ENCODE measurements at places on chromosomes 6 and 20. TPM values are rescaled to one million over a fixed set of nuclear protein-coding genes. Genes with fewer than 3 reads are reported as not detected.

DNA sequence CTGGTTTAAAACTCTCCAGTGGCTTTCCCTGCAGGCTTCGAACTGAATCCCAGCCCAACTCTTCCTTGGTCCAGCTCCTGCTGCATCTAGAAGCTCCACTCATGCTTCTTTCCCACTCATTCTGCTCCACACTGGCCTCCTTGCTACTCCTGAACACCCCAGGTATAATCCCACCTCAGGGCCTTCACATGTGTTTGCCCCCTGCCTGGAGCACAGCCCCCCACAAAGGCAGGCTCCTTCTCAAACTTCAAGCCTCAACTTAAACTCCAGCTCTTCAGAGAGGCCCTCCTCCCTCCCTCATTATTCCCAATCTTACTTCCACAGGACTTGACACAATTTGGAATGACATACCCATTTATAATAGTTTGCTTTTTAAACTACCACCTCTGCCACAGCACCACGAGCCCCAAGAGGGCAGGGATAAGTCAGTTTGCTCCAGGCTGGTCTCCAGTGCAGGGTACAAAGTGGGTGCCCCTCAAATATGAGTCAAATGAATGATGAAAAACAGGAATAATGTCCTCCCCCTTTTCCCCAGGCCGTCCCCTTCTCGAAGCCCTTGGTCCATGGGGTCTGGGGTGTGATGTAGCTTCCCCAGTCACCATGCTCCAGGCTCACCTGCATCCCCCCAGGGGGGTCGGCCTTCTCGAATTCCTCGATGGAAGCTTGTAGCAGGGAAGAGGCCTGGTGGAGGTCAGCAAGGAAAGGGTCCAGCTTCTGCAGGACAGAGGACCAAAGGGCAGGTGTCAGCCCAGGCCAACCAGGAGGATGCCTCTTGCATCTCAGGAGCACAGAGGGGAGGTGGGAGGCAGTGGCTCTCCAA lies 37.4 kb downstream of the KIAA1755 start:
- no peak overlapping the region for H3K4me3 ChIP-seq
- H3K27ac ChIP-seq = no peak overlapping the region
- peaks cover 37% of the 10 kb centered on the region for H3K27me3 ChIP-seq
- no peak for DNase-seq
- H3K4me1 ChIP-seq = peaks cover 18% of the 10 kb centered on the region

Gene PAQR8
- 50.7 TPM for polyA plus RNA-seq

Gene CALHM6
- polyA plus RNA-seq = not detected

DNA sequence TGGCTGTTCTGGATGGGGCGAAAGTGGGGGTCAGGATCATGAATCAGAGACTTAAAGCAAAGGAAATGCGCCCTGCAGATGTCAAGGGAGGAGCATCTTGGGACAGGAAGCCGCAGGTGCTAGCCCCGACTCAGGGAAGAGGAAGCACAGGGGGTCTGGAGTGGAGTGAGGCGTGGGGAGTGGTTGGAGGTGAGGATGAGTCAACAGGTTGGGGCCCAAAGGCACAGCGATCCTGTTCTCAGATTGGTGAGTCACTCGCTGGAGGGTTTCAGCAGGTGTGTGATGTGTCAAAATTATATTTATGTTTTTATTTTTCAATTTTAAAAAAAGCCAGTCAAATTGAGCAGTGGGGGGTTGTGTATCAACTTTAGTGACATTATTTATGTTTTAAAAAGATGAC lies 19.0 kb downstream of the PACSIN1 start:
- no peaks in the 10 kb centered on the region for H3K4me1 ChIP-seq
- no peak overlapping the region for H3K4me3 ChIP-seq
- DNase-seq = no peak
- H3K27ac ChIP-seq = no peak overlapping the region
- no peaks in the 10 kb centered on the region for H3K36me3 ChIP-seq

DNA sequence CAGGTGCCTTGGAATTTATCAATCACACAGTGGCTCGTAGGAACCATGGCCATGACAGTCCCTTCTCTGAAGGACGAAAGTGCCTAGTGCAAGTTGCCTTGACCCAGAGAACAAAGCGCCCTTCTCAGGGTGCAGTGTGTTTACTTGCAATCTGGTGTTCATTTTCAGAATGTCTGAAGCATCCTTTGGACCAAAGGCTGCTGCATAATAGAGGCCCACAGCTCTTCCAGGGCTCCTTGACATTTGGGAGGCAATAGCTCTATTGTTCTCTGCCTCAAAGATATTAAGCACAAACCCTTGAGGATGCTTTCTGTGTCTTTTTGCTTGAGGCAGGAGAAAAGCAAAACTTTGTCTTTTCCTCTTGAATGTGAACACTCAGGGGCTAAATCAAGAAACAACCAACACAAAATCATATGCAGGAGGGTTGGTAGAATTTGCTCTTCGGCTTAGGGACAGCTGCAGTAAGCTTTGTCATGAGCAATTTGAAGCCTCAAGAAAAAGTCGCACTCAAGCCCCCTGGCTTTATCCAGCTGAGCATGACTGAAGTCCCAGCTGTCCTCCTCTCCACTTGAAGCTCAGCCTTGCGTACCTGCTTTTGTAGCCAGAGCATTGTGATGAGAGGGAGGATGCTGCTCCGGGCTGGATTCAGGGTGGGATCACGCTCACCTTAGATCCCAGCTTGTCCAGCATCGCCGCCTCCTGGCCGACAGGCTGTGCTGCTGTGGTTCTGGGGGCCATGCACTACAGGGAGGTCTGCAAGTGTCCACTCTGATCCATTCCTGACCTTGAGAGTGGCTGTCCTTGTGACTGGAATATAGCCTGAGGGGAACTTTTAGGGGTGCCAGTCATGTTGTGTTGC lies 495.4 kb downstream of the CDH26 start:
- no peaks in the 10 kb centered on the region for H3K4me1 ChIP-seq
- H3K27me3 ChIP-seq = peaks cover 11% of the 10 kb centered on the region

DNA sequence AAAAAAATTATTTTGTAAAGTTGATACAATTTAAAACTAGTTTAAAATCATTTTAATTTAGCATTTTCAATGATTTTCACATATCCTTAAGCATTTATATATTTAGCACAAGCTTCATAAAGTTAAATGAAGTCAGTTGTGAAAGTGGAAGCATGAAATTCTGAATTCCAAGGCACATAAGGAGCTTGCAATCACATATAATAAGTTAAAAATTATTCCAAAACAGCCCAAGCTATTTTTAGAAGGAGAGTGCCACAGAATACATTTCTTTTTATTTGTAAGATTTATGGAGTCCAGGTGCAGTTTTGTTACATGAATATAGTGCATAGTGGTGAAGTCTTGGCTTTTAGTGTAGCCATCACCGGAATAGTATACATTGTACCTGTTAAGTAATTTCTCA lies 3.2 kb upstream of the LGSN start:
- no peaks in the 10 kb centered on the region for H3K4me1 ChIP-seq
- H3K4me3 ChIP-seq = no peak overlapping the region
- no peaks in the 10 kb centered on the region for H3K27me3 ChIP-seq
- no peak overlapping the region for H3K27ac ChIP-seq
- DNase-seq = no peak
- no peaks in the 10 kb centered on the region for H3K36me3 ChIP-seq

GRCh38 chr6:89727501-89727900 lies 89.0 kb upstream of the LYRM2 start:
- H3K27me3 ChIP-seq = no peaks in the 10 kb centered on the region
- no peak for DNase-seq
- H3K4me1 ChIP-seq = no peaks in the 10 kb centered on the region
- peaks cover 75% of the 10 kb centered on the region for H3K36me3 ChIP-seq
- H3K27ac ChIP-seq = no peak overlapping the region

DNA sequence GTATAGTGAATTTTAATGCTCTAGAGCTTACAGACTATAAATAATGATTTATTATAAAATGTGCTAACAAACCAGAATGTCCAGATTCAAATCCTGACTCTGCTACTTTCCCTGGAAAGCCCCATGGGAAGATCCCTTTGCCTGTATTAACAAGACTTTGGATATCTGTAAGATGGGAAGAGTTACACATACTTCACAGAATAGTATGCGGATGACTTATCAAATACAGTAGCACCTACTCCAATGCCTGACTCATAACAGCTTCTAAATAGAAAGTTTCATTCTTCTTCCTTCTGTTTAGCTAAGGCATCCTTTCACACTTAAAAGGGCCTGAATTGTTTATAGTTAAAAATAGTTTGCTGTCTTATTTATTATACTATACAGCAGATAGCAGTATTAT lies 166.3 kb downstream of the KCNQ5 start:
- no peaks in the 10 kb centered on the region for H3K27me3 ChIP-seq
- H3K4me3 ChIP-seq = no peak overlapping the region
- no peak for DNase-seq
- H3K27ac ChIP-seq = no peak overlapping the region

DNA sequence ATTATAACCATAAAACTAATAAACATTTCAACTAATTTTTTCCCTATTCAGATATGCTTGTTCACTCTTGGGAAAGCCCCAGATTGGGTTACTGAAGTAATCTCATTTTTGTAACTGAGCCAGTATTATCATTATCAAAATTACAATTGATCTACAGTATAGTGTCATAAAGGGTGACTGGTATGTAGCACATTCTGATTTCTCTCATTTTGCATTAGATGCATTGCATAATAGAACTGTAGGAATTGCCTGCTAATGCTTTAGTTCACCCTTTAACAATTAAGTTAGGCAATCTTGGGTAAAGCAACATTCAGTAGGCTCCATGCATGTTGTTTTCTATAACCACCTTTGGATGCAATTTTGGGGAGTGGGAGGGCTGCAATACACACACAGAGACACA lies 150.8 kb upstream of the FLRT3 start:
- H3K36me3 ChIP-seq = no peaks in the 10 kb centered on the region
- DNase-seq = no peak
- no peaks in the 10 kb centered on the region for H3K27me3 ChIP-seq
- H3K4me1 ChIP-seq = no peaks in the 10 kb centered on the region

DNA sequence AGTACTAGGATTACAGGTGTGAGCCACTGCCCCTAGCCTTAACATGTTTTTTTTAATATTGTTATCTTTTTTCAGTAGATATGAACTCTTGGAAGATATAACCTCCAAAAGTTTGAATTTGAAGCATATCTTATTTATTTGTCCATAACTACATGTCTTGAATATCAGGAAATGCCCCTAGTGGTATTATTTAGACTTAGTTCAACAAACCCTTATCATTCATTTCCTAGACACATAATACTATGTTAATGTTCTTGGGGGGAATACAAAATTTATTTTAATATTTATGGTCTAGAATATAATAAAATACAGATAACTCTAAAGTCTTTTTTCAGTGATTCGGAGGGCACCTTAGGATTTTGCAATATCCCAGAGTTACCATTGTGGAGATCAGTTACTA lies 160.7 kb downstream of the HACE1 start:
- no peak for DNase-seq
- no peak overlapping the region for H3K4me3 ChIP-seq
- no peaks in the 10 kb centered on the region for H3K4me1 ChIP-seq
- no peaks in the 10 kb centered on the region for H3K36me3 ChIP-seq
- H3K27ac ChIP-seq = no peak overlapping the region

DNA sequence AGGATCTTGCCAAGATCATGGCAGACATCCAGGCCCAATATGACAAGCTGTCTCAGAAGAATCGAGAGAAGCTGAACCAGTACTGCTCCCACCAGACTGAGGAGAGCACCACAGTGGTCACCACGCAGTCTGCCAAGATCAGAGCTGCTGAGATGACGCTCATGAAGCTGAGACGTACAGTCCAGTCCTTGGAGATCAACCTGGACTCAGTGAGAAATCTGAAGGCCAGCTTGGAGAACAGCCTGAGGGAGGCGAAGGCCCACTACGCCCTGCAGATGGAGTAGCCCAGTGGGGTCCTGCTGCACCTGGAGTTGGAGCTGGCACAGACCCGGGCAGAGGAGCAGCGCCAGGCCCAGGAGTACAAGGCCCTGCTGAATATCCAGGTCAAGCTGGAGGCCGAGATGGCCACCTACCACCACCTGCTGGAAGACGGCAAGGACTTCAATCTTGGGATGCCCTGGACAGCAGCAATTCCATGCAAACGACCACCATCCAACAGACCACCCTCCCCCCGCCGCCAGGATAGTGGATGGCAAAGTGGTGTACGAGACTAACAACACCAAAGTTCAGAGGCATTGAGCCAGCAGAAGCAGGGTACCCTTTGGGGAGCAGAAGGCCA lies 44.7 kb upstream of the GRM4 start:
- no peaks in the 10 kb centered on the region for H3K36me3 ChIP-seq
- H3K27me3 ChIP-seq = peaks cover 4% of the 10 kb centered on the region
- H3K4me1 ChIP-seq = peaks cover 9% of the 10 kb centered on the region

Data from HepG2 (cell line).